ENCODE measurements at places on chromosomes 12 and 14.

DNA sequence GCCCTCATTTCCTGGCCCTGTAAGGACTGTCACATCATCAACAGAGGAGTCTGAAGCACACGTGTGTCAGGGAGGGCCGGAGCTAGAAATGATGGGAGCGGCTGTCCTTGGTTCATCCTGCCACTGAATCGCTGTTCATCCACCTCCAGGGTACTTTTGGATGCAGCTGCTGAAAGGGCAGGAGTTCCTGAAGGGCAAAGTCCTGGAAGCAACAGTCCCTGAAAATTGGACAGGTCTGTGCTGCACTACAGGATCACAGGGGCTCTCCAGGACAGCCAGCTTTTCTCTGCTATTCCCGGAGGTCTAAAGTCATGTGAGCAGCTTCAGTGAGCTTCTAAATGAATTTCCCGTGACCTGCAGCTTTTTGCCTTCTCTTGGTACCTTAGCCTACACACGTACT is 17.7 kb downstream of the POU6F1 start:
- DNase-seq, result no peak

DNA sequence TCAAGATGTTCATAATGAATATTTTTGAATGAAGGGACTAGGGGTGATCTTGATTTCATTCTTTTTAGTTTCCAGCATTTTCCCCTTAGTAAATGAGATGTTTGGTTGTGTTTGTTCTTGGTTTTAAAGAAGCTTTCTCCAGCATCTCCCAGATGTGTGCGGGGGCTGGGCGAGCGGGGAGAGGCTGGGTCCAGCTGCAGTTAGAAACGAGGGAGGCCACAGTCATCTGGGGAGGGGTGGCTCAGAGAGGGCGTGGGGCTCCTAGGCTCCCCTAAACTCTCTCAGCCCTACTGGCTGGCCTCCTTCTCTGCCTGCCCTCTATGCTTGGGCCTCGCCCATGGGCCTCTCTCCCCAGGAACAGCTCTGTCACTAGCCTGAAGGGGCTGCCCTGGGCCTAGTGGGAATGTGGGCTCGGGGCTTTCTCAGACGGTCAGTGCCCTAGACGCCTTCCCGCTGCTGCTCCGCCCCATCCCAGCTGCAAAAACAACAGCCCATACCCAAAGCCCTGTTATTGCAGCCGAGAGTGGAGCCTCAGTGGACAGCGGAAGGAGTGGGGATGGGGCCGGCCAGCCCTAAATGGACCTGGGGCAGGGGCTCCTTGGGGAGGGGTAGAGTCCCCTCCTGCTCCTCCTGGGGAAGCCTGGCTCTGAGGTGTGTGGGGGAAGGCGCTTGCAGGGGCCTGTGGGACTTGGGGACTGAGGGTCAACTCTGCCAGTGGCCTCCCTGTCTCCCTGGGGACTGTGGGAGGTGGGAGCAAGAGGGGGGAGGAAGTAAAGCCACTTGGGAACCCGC is 18.3 kb upstream of the EIF2B2 start:
- no peak for DNase-seq

DNA sequence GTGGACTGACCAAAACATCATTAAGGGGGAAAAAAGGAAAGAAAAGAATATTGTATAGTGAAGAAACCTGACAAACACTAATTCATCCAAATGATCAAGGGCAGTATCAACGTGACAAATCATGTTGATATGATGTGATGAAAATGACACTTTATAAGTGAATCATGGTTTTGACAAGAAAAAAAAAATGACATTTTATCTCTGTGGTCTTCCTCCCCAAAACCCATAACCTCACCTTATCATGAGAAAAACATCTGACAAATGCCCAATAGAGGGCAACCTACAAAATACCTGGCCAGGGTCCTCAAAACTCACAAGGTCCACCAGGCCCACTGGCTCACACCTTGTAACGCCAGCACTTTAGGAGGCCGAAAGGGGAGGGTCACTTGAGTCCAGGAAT is 13.8 kb downstream of the TMED10 start:
- DNase-seq, result no peak

DNA sequence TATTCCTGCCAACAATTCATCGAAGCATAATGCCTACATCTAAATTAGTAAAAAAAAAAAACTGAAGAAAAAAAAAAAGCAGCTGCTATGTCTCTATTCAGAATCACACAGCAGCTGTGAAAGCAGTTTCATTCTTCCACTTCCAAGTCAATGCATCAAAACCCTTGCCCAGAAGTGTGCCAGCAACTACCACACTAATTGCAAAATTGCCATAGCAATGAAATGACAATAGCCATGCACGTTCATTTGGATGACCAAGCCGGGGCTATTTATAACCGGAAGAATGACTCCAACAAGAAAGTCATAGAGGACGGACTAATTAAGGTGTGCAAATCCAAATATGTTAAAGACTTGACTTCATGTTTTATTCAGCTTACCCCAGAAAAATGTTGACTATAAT is 42.5 kb downstream of the SLC2A13 start:
- no peak for DNase-seq

DNA sequence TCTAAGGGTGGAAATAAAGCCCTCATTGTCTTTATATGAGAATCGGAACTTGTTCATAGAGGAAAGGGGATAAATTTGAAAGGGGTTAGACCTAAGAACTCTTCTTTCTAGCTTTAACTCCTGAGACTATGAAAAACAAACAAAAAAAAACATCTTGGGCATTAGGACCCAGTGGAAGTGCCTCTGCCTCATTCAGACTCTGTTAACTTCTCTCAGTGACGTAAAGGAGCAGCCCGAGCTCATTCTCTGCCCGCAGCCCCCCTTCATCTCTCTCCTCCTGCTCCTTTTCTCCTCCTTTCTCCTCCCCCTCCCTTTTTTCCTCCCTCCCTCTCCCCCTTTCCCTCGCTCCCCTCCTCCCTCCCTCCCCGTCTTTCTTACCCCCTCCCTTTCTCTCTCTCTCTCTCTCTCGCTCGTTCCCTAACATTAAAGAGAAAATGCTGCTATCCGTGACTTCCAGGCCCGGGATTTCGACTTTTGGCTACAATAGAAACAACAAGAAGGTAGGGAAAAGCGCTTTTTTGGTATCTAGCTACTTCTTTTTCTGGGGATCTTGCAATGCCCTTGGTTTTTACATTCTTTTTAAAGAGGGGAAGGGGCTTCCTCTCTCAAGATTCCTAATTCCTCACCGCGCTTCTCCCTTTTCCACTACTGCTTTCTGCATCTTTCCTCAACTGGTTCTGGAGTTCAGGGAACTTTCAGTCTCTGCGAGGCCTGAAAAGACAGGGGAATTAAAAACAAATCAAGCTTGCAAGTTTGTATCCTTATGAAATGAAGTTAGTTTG is at the start of gene RBMS2:
TSS of gene RBMS2 (plus strand) at position 231 of the 782 bp plus-strand sequence. CDS start at position 435, 204 bp downstream.
- peak; percentile 29 for DNase-seq

DNA sequence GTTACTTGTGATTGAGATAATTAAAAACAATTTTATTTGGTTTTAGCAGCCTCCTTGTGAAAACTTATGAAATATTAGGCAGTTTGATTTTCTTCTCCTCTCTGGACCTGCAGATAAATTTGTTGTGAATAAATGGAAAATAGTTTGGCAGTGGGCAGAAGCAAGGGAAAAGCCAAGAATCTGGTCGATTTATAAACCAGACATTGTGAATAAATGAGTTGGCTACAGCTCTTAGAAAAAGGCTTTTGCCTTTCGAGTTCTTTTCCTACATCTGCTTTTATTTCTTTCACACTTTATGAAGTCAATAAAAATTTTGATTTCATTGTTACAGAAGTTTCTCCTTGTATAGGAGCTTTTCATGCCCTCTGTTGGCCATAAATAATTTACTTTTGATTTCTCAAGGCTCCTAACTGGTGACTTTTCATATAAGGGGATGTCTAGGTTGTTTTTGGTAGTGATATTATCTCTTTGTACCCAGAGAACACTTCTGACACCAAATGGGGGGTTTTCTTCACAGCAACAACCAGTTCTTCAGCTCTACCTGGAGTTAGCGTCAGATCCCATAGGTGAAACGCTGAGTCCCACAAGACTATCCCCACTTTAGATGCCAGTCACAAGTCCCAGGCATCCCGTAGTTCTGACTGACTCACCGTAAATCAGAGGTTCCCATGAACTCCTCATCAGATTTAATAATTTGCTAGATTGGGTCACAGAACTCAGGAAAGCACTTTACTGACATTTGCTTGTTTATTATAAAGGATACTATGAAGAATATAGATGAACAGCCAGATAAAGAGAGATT is 136.5 kb upstream of the DNM1L start:
- no peak for DNase-seq

DNA sequence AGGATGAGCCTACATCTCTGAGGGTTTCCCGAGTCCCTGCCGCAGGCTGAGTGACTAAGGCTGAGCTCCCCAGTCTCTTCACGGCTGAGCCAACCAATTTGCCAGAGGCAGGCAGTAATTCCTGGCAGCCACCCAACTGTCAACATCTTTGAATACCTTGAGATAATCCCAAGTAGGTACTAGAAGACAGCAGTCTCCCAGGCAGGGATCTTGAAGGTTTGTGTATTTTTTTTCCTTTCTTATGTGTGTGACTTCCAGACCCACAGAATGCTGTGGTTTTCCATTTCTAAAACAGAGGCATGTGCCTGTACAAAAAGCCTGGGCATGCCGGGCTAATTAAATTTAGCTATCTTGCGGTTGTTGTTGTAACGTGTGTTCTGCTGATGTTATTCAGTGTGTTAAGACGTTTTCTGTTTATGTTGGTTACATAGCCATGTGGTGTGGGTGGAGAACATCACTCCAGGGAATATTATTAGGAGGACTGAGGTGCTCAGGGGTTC is 155.5 kb downstream of the ANO2 start:
- DNase-seq, result no peak

- DNase-seq, result peak; percentile 41
Measured at GRCh38 chr12:92408072-92408900, 262.6 kb upstream of the BTG1 start.

- DNase-seq, result no peak
Measured at GRCh38 chr14:91754185-91754584, 22.3 kb upstream of the CATSPERB start.

GRCh38 chr12:69789351-69789750 is 35.7 kb upstream of the MYRFL start:
- no peak for DNase-seq

- no peak for DNase-seq
Measured at GRCh38 chr12:106226884-106227640, 20.8 kb downstream of the CKAP4 start.

- DNase-seq, result no peak
Measured at GRCh38 chr12:16612647-16613046, 6.7 kb upstream of the LMO3 start.

- no peak for DNase-seq
Measured at GRCh38 chr14:80313806-80314205, 102.5 kb upstream of the DIO2 start.

GRCh38 chr12:50659690-50660424 is 104.0 kb upstream of the ATF1 start:
- DNase-seq, result no peak

DNA sequence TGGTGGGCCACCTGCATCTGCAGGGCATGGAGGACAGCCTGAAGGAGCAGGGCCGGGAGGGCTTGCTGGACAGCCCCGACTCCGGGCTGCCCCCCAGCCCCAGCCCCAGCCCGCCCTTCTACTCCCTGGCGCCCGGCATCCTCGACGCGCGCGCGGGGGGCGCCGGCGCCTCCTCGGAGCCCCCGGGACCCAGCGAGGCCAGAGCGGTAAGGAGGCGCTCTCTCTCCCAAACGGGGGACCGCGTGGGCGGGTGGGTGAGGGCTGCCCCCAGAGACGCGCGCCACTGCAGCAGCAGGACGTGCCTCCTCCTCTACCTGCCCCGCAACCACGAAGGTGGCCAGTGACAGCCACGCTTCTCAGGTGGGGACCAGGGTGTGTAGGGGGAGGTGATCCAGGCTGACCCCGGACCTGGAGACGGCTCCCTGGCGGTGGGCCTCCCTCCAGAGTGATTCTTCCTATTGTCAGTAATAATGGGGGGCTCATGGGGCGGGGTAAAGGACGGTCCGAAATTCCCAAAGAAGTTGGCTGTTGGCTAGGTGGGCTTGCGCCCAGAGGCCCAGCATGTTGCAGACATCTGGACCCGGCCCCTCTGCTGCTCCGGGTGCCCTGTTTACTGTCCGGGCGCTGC is 652 bp downstream of the RFLNA start:
- peak; percentile 14 for DNase-seq

DNA sequence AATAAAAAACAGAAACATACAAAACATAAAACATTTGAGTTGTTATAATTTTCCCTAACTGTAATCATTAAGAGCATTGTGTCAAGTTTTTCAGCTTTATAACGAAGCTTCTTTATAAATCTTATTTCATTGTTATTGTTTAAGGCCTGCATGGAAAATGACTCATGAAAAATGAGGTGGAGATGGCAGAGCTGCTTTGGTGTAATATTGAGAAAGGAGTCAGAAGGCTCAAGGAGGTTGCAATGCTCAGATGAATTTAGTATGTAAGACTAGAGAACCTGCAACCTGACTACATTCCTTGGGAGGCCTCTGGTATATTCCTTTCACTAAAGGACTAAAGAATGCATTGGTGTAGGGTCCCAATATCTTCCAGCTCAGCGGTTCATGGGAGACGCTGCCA is 61.5 kb downstream of the TMEM30B start:
- DNase-seq, result no peak

DNA sequence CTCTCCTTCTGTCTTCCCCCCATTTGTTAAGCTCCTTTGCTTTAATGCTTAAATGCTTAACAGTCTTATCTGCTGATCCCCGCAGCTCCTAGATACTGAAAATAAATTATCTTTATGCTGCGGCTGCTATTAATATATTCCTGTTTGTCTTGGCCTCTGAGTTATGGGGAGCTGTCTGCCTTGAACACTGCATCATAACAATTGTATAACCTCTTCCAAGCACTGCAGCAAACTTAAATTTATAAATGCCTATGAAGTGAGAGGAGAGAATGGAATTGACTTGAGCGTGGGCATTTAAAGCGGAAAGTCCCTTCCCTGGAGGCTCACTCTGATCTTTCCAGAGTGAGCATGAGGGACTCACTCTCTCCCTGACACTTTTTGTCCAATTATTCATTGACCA is 23.1 kb upstream of the DCP1B start:
- DNase-seq, result no peak

DNA sequence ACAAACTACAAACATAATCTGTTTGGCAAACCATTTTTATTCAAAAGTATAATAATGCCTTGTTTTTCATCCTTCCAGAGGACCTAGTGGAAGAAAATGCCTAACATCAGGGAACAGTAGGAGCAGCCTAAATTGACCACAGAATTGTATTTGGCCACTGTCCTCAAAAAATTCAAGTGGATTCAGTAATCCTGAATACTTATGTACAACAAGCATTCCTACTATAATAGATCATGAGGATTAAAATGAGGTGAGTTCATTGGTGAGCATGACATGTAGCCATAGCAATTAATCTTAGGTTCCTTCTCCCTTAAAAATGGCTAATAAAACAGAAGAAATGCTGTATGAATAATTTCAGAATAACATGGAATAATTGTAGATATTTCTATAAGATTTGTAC is 209.3 kb downstream of the DAD1 start:
- DNase-seq, result no peak

Data from activated naive CD8-positive, alpha-beta T cell treated with anti-CD3 and anti-CD28 coated beads for 36 hours (primary cell).